ENCODE measurements at places on chromosomes 1 and 21.
A peak's percentile ranks its signal among the peaks of the same experiment; 100 is the strongest.

DNA sequence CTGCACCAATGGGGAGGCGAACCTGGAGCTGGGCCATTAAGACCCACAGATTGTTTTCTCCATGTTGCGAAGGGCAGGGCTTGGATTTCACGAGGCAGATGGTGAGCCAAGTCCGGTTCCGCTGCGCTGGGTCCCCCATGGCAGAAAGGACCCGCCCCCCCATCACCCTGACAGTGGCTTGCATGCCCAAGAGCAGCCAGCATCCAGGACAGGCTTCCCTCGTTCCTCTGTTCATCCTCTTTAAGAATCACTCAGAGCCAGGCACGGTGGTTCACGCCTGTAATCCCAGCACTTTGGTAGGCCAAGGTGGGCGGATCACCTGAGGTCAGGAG is 15.8 kb upstream of the NPHP4 start:
- DNase-seq = no peak

GRCh38 chr1:114062477-114063099 is 83.3 kb downstream of the OLFML3 start:
- DNase-seq = no peak

GRCh38 chr1:226779561-226779960 is 40.5 kb upstream of the ITPKB start:
- DNase-seq = no peak

- DNase-seq = peak; percentile 14
Observed at GRCh38 chr1:29469457-29469856, 233.1 kb downstream of the PTPRU start.

DNA sequence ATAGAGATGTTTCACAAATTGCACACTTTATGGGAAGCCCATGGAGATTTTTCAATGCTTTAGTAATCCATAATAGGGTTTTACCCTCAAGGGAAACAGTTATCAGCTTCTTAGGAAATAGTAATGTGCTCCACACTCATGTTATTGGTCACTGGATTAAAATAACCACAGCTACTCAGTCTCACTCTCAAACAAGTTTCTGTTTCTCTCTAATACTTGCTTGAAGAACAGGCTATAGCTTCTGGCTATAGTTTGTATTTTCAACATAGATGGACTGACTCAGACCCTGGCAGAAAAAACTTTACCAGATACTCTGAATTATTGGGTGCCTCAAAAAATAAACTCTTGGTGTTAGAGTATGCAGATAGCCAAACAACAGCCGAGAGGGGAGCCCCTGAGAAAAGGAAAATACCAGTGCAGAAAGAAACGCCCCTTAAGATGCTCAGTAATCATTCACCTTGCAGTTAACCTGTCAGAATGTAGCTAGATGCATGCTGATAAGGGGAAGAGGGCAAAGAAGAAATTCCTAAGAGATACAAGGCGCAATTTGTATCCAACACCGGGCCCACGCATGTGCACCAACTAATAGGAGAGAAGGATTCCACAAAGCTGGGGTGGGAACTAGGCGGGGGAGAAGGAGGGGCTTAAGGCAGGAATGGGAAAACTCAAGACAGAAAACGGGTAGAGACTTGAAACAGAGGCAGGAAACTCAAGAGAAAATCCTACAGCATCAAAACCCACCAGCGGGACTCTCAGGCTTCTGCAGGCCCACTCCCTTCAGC is 30.4 kb upstream of the PDE4B start:
- no peak for DNase-seq

Measured in pons (tissue), 1 donor.